ENCODE measurements at places on chromosomes 12 and 14.

DNA sequence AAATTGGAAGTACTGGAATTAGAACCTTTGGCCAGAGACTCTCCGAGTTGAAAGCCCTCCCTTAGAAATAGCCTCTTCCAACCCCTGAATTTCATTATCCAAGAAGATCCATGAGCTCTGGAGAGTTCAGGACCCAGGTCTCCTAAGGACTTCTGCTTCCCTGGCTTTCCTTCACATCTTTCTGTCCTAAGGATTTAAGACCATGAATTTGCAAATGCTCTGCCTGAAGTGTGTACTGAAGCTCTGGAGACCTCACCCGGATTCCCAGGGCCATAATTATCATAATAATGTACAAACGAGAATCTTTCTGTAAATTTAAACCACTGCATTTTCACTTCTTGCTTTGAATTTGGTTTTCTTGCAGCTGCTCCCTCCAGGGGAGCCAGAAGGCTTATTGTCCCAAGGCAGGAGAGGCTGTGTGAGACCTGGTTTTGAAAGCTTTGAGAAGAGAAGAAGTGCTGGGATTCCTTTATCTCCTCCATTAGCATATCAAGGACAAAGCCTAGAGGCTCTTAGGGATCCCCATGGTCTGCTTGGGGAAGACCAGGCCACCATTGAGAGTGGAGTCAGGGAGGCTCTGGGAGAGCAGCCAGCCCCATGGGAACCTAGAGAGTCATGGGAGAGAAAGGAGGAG, 41.1 kb downstream of the GLRX5 start:
- DNase-seq, result no peak

- DNase-seq, result no peak
Measured at GRCh38 chr12:116977465-116978380, 67.0 kb downstream of the FBXW8 start.

DNA sequence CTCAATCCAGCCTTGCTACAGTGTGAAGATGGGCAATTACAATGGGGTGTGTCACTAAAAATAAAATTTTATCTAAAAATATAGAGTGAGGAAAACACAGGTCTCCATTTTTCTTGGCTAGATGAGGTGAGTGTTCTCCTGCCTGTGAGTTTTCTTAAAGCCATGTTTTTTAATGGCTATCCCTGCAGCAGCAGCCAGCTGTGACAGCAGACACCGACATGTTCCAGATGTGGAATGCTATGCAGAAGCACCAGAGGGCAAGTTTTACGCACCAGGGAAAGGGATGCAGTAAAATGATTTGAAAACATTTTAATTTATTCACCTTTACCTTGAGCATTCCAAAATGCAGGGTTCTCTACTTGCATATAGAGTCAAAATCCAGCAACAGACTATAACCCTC, 577.0 kb upstream of the STXBP6 start:
- no peak for DNase-seq

GRCh38 chr12:55624056-55624455, 12.6 kb upstream of the OR10P1 start:
- DNase-seq, result no peak

- no peak for DNase-seq
Measured at GRCh38 chr12:22656831-22657230, 31.9 kb downstream of the ETNK1 start.

GRCh38 chr12:47822863-47823262, 3.2 kb upstream of the HDAC7 start:
- no peak for DNase-seq

DNA sequence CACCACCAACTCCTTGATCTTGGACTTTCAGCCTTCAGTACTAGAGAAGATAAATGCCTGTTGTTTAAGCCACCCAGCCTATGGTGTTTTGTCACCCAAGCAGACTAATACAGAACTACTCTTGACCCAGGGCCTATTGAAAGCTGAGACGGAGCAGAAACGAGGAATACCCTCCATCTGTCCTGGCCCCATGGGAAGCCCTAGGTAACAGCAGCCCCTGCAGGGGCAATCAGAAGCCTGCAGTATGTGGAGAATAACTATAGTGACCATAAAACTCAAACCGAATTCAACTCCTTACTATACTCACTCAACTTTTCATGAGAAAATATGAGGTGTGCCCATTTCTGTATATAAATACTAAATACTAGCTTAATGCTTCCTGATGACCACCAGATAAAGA, 307.4 kb downstream of the NUAK1 start:
- DNase-seq, result no peak

DNA sequence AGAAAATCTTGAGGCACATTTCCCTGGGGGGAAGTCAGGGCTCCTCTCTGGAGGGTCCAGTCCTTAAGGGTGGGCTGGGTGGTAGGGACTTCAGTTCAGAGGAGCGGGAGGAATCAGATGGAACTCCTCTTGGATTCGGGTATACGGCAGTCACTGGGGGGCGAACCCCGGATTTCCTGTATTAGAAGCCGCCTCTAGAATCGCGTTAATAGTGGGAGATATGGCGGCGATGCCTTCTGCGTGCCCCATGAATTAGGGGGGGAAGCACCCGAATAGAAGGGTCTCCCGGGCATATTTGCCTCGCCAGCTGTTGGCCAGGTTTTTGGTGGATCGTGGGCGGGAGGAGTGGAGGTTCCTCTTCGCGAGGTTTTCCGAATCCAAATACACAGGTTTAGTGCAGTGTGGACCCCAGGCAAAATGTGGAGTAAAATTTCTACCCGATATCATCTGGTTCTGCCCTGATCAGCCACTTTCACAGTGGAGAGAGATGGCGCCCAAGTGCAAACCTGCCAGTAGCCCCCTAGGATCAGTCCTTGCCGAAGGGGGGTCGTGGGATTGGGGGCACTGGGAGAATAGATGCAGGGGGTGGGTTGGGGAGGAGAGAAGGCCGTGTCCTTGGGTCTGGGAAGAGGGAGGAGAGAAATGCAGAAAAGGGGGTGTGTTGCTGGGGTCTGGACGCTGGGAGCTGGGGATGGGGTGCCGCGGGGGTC, 628 bp downstream of the MEG3 start:
- DNase-seq, result no peak

- DNase-seq, result no peak
Measured at GRCh38 chr14:49897965-49898364, 5.1 kb downstream of the ARF6 start.

- no peak for DNase-seq
Measured at GRCh38 chr12:76176940-76177339, 92.5 kb upstream of the NAP1L1 start.

DNA sequence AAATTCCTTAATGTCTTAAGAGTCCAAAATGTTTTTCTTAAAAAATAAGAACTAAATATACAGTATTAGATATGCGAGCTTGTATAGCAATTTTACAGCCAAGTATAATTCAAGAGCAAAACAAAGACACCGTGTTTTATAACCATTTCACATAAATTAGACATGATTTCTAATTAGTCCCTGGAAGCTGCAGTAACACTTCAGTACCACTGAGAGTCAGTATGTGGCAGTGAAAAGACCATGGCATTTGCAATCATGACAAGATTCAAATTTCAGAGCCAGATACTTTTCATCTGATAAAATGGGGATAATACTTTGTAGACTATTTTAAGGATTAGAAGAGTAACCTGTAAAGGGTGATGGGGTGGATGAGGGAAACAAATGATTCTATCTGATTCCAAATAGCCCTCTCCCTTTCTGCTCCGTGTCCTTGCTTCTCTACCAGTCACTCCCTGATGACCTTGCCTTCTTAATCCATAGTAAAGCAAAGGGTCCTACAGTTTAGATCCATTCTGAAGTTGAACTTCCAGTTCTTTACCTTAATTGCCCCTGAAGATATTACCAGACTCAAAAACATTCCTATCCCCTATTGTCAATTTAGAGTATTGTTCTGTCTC, 145.4 kb upstream of the ABCD2 start:
- no peak for DNase-seq

GRCh38 chr12:40158592-40159111, 52.8 kb upstream of the SLC2A13 start:
- no peak for DNase-seq

GRCh38 chr12:87332987-87333726, 696.0 kb downstream of the C12orf50 start:
- DNase-seq, result no peak

- no peak for DNase-seq
Measured at GRCh38 chr14:24392325-24393091, 6.3 kb upstream of the NYNRIN start.

DNA sequence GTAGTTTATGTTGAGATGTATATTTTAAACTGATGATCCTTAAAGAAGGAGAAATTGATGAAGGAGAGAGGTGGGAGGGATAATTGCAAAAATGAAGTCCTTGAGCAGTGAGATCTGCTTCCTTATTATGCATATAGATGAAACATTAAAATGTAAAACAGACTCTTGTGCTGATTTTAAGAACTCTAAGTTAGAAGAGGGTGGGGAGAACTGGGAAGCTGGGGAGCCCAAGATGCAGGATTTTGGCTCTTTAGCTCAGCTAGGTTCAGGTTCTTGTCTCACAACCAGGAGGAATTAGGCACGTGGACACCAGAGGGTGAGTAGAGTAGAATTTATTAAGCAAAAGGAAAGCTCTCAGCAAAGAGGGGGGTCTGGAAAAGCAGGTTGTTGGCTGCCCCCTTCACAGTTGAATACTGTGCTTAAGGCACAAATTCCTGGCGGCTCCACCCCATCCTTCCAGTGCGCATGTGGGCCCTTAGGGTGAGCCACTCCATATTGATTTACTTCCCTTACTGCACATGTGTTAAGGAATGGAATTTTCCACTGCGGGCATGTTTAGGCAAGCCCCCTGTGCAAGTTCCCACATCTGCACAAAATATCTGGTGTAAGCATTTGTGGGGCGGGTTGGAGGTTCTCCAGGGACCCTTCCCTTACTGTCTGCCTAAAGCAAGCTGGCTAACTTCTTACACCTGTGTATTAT, 141.9 kb downstream of the BICD1 start:
- no peak for DNase-seq

DNA sequence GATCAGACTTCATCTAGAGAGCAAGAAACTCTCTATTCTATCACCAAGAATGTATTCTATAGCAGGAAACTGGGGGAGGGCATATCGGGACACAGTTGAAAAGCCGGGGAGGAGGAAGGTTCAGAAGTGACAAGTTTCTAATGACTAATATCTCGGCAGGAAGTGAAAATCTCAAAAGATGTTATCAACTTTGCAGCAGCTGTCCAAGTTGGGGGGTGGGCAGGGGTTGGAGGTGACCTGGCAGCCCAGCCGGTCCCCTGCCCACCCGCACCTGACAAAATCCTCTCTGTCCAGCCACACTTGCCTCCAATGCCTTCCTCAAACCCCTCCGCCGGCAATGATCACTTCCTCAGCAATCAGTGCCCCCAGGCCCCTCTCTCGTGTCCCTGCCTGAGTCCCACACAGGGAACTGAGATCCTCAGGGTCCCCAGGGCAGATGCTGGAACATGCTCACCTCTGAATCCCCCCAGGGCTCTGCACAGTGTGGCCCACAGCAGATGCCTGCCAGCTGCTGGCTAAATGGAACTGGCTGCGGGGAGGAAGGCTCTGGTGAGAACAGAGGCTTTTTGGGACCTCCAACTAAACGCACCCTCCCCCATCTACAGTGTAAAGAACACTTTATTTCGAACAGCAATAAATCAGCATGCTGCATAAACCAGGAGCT, 43.9 kb downstream of the CCDC88C start:
- no peak for DNase-seq

- DNase-seq, result no peak
Measured at GRCh38 chr14:100606687-100607610, 19.7 kb upstream of the BEGAIN start.

DNA sequence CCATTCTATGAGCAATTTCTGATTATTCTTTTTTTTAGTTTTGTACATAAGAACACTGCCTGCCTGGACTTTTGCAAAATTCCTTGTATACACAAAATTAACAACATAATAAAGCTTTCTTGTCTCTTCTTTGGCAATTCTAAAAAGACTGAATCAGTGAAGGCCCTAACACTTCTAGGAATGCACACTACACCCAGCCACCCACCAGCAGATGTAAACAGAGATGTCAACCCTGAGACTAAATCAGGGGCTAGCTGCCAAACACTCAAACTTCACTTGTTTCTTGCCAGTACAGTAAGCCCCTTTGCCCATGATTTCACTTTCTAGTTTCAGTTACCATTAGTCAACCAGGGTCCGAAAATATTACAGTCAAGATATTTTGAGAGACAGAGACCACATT, 15.5 kb downstream of the DCAF5 start:
- DNase-seq, result no peak

- no peak for DNase-seq
Measured at GRCh38 chr12:16392846-16393535, 45.5 kb downstream of the MGST1 start.

DNA sequence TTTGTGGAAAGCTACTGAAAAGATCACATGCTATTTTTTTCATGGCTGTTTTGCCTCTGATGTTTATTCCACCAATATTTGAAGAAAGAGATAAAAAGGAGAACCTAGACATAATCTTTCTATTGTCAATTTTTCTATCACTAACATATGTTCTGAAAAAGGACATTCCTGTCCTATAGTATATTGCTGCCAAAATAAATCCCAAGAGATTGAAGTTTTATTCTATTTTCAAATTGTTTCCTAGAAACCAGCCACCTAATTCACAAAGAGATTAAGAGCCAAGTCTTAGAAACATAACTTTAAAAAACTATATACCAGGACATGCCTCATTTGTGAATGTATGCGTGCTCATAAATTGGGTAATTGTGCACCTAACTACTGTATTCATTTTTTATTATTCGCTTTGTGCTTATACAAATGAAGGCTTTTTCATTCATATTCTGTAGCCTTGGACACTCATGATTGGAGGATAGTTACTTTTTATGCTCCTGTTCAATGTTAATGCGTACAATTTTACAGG, 200.7 kb downstream of the FUT8 start:
- DNase-seq, result no peak

DNA sequence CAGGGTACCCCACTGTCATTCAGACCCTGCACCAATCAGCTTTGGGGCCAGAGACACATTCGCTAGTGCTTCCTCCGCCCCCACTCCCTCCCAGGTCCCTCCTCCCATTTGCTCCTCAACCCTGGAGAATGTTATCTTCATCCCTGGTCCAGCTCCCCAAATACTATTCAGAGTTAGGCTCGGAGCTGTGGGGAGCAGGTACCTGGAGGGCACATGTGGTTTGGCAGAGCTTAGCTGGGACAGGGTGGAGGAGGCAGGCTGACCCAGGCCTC, 19.5 kb downstream of the VSX2 start:
- DNase-seq, result no peak

DNA sequence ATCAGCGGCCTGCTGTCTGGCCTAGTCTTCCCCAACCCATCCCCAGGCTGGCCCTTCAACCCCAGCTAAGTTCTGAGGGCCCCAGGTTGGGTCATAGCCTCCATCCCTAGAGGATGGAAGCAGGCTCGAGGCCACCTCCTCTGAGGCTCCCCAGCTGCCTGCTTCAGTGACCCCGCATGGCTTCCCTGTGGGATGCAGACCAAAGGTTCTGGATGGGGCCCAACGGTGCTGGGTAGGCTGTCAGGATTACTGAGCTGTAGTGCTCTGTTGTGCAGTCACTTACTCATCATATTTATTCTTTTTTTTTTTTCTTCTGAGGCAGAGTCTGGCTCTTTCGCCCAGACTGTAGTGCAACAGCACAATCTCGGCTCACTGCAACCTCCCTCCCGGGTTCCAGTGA, 92.0 kb downstream of the IRF2BPL start:
- no peak for DNase-seq

GRCh38 chr14:101372894-101373620, 188.2 kb upstream of the DIO3 start:
- DNase-seq, result no peak

All from stimulated activated CD8-positive, alpha-beta memory T cell treated with anti-CD3 and anti-CD28 coated beads, Interleukin-7, amount 100 ng/mL, for 1 hour (primary cell).